ENCODE measurements at places on chromosomes 3 and 15. TPM values are rescaled to one million over a fixed set of nuclear protein-coding genes. Genes with fewer than 3 reads are reported as not detected.

Gene SKOR1
- total RNA-seq = 0.07 TPM

- DNase-seq = no peak
Measured at GRCh38 chr3:110126065-110126464, 788.7 kb upstream of the DPPA4 start.

DNA sequence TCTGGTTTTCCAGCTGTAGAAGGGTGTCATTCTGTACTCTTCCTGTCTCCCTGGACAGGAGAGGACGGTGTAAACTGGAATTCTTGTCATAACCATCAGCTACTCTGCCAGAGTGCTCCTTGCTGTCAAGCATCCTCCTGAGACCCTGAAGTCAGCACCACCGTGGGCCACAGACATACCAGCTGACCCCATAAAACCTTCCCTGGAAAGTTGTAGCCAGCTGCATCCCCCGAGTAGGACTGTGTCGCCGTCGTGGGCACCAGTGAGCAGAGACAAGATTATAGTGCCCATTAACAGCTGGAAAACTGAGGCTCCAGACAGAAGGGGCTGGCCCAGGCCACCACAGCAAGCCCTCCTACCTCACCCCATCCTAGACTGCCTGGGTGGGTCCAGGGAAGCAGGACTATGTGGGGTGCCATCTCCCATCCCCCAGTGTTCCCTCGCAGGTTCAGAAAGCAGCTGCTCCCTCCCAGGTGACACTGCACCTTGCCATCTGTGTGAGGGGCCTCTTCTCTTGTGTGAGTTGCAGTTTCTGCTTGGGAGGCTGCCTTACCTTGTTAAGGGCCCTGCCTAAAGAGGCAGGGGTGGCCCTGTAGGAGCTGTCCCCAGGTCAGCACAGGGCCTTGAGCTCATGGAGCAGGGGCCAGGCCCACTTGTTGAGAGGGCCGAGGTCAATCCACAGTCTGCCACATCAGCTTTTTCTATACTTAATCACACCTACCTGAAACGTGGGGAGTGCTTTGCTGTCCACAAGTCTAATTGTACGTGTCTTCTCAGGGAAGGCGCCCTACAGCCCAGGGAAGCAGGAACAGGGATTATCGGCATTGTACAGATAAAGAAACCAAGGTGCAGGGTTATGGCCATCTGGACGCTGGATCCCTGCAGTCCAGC is 191.9 kb upstream of the LINGO1 start:
- DNase-seq = no peak

Gene LRRK1
- total RNA-seq = 6.3 TPM

All from pulmonary artery endothelial cell (primary cell).